ENCODE measurements at places on chromosomes 12 and 14.

DNA sequence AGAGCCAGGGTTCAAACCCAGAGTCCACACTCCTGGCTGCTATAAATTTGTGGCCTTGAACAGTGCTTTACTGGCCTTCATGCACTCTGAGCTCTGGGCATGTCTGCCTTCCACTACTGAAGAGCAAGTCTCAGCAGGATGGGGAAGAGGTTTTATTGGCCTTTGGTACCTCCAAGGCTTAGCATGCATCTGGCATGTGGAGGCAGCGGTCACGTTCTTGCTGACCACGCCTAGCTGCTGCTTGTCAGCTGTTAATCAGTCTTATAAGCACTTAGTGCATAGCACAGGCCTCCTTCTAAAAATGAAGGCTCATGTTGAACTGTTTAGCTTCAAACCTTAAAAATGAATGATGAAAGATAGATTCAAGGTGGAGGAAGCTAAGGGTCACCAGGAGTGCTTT, 177.5 kb downstream of the PELI2 start:
- no peak for DNase-seq

DNA sequence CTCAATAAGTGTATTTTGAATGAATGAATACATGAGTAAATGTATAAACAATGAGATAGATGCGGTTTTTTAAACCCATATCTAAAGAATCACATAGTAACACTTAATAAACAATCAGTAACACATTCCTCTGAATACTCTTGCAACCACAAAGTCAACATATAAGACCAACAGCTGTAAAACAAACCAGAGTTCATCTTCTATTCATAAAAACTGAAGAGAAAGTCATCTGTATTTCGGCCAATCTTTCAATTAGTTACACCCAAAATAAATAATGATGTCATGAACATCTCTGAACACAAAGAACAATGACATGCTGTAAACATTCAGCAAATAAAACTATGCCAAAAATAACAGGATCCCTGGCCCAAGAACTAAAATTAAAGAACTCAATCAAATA, 47.2 kb downstream of the ARMH4 start:
- no peak for DNase-seq

- DNase-seq, result peak; percentile 56
Measured at GRCh38 chr12:52202361-52203078, 10.7 kb upstream of the KRT80 start.

- peak; percentile 7 for DNase-seq
Measured at GRCh38 chr14:88168498-88169165, 154.4 kb downstream of the KCNK10 start.

- DNase-seq, result no peak
Measured at GRCh38 chr12:12686925-12687324, 9.1 kb downstream of the GPR19 start.

- DNase-seq, result no peak
Measured at GRCh38 chr12:10126413-10126812, 3.6 kb downstream of the CLEC7A start.

DNA sequence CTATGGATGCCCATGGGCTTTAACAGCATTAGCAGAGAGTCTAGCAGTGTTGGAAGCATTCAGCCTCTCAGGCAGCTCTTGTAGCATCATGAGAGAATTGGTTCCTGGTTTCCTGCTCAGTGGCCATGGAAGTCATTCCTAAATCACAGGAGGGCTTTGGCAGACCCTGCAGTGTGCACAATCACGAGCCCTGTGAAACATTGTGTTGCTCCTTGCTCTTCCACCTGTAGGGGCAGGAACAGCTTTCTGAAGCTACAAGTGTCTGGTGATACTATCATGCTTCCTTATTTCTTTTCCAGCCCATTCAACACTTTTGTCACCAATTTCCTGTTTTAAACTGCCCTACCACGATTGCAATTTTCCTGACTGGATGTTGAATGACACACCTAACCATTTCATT, 402.2 kb upstream of the USP15 start:
- no peak for DNase-seq

Measured in bone marrow (tissue), 2 donors.